Stimulated activated CD4-positive, alpha-beta T cell treated with anti-CD3 and anti-CD28 coated beads, Interleukin-2, amount 100 ng/mL, for 24 hours (primary cell): ENCODE measurements at places on chromosomes 1 and 21.

DNA sequence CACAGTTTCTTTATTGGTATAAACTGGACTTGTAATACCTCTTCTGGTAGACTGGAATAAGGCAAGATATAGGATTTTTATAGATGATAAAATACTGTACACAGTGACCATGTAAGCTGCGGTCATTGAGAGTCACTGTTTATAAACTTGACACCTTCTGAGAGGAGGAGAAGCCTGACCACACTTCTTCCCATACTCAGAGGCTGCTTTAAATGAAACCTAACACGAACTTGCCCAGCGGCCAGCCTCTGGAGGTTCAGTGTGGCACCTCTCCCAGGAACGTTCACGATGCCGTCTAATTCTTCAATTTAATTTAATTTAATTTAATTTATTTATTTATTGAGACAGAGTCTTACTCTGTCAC lies 22.5 kb downstream of the MTARC1 start:
- DNase-seq = no peak

- DNase-seq = no peak
These were observed 64.2 kb downstream of the TCP10L start for GRCh38 chr21:32520875-32521735.

DNA sequence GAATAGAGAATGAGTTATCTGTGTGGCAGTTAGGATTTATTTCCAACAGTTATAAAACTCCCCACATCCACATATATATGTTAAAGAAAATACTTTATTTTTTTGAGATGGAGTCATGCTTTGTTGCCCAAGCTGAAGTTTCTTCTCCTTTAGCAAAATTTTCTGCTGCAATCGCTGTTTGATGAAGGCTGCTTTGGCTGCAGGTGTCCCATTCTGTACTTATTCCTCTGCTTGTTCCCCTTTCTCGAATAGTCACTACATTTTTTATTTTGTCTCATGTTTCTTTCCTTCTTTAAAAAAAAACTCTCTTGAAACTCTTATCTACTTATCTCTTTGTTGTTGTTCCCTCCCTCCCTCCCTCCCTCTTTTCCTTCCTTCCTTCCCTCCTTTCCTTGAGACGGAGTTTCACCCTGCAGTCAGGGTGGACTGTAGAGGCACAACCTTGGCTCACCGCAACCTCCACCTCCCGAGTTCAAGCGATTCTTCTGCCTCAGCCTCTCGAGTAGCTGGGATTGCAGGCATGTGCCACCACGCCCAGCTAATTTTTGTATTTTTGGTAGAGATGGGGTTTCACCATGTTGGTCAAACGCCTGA lies 10.6 kb downstream of the OR2W3 start:
- DNase-seq = no peak

DNA sequence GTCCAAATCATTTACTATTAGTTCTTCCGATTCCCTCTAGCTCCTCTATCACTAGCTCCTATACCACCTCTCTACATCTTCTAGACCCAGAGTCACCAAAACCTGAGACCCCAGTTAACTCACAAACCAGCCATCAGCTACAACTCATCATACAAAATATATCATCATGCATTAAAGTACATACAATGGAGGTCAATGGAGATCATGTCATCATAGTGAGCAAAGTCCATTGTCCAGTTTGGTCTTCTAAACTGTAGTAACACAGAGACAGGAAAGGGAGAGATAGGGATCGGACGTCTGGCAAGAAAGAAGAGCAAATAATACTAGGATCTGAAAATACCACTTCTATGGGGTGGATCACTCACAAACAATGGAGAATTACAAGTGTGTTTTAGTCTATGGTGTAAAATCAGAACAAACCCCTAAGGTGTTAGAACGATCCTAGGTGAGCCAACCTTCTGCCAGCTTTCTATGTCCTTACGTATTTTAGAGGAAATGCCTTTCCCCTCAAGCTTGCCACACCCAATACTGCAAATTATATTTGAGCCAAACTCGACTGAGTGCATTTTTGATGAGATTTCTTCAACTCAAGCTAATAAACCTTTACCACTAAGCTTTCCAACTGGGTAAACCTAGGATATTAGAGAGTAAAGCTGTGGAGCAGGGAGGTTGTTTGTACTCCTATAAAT lies 3.9 kb downstream of the ADIPOR1 start:
- no peak for DNase-seq

DNA sequence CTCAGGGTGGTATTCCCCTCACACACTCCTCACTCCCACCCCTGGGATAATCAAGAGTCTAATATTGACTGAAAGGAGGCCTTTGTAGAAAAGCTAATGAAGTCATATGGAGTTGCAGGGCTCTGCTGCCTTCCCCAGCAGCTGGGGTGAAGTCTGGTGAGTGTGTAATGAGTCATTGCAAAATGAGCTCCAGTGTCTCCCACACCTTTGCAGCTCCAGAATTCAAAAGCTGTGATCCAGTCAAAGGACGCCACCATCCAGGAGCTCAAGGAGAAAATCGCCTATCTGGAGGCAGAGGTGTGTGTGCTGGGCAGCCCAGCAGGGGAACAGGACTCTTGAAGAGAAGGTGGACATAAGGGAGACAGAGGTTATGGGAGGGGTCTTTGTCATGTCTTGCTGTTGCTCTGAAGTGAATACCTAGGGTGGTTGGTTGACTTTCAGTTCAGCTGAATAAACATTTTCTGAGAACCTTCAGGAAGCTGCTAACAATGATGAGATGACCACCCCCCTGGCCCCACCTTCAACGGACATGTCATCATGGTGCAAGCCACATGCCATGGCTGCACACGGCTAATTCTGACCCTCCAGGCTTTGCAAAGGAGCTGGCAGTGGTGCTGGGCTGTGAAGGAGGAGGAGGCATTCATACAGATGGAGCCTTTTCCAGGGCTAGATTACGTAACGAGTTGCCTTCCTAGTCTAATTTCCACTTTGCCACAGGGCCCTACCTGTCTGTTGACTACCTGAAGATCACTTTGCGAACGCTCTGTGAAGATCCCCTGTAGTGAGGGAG lies 32.2 kb upstream of the SNX27 start:
- DNase-seq = no peak

DNA sequence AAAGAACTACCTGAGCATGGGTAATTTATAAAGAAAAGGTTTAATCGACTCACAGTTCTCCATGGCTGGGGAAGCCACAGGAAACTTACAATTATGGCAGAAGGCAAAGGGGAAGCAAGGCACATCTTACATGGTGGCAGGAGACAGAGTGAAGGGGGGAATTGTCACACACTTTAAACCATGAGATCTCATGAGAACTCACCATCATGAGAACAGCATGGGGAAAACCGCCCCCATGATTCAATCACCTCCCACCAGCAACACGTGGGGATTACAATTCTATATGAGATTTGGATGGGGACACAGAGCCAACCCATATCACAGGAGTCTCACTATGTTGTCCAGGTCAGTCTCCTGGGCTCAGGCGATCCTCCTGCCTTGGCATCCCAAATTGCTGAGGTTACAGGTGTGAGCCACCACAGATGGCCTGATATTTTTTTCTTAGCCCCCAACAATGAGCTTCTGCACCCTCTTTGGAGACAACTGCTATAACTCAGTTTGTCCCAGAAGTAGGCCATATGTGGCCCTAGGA lies 22.5 kb upstream of the MORC3 start:
- no peak for DNase-seq

- DNase-seq = no peak
These were observed 21.0 kb downstream of the B3GALT5 start for GRCh38 chr21:39633770-39634181.

DNA sequence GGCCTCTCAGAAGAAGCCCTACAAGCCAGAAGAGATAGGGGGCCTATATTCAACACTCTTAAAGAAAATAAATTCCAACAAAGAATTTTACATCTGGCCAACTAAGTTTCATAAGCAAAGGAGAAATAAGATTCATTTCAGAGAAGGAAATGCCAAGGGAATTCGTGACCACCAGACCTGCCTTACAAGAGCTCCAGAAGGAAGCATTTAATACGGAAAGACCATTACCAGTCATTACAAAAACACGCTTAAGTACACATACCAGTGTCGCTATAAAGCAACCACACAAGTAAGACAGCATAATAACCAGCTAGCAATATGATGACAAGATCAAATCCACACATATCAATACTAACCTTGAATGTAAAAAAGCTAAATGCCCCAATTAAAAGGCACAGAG lies 704.9 kb upstream of the CHRM3 start:
- no peak for DNase-seq

GRCh38 chr1:172148213-172148612 lies 272.3 kb upstream of the C1orf105 start:
- DNase-seq = no peak

GRCh38 chr1:89692601-89693521 lies 59.9 kb downstream of the LRRC8C start:
- DNase-seq = no peak

DNA sequence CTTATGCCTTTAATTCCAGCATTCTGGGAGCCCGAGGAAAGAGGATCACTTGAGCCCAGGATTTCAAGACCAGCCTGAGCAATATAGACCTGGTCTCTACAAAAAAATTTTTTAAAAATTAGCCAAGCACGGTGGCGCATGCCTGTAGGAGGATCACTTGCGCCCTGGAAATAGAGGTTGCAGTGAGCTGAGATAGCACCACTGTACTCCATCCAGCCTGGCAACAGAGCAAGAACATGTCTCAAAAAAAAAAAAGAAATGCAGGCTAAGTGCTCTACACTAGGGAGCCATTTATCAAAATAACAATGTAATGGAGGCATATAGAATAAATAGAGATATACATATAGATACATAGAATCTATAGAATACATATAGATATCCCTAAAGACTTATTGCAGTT lies 23.3 kb downstream of the CEPT1 start:
- no peak for DNase-seq

GRCh38 chr1:118986555-118987467 lies 1.3 kb downstream of the TBX15 start:
- no peak for DNase-seq

DNA sequence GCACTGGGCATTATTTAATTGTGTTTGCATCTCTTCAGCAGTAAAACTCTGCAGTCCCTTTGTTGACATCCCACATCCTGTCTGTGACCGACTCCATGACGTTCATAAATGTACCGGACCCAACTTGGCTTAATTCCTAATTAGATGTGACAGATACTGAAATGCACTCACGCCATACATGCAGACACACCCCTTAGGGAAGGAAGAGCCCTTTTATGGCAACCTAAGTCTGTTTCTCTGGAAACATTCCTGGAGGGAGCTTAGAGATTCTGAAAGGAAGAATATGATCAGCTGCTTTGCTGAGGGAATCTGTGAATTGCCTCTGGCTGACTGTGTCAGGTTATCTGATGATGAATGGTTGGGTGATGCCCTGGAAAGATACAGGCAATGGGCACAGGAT lies 33.4 kb downstream of the ADAMTS5 start:
- no peak for DNase-seq

DNA sequence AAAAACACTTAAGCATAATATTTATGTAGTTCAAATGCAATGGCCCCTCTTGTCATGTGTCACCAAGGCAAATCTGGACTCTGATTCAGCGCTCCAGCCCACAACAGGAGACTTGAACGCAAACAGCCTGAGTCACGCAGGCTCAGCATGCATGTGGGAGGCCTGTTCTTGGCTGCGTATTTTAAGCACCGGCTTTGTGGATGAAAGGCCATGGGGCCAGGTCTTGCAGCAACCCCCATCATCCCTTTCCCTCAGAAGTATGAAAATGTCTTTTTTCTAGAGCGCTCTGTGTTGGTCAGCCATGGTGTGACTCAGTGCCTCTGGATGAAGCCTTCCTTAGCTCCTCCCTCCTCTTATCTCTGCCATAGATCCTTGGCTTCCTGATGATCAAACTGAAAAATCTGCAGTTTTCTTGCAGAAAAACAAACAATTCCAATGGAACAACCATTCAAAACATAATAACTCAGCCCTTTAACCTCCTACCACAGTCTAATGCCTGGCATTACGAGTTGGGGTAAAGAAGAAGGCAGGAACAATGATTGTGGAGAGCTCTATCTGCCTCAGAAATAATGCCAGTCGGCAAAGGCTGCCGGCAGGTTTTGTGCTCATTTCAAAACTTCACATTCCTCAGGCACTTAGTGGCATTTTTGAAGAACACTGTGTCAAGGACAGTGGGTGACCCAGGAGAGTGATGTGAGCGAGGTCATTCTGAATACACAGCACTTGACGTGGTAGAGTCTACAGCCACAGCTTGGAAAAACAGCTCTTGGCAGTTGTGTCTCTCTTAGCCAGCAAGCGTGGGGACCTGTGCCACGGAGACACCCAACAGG lies 167.5 kb downstream of the CLIC6 start:
- peak; percentile 45 for DNase-seq

DNA sequence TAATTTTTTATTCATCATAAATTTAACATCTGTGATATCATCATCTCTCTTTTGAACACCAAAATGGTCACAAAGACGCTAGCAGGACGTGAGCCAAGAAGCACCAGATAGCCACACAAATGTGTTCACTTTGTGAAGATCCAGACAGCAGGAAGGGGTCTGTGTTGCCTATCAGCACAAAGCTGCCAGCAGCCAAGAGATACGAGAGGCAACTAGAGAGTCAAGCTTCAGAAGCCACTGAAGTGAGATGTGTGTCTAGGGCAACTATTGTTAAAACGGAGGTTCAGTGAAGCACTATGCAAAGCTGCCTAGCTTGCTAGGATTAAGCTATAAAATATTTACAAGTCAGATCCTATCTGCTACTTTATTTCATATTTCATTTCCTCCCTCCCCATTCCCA lies 45.3 kb downstream of the NDC1 start:
- no peak for DNase-seq

GRCh38 chr1:57530206-57530910 lies 106.5 kb upstream of the DAB1 start:
- DNase-seq = no peak

GRCh38 chr1:176471338-176472121 lies 8.6 kb downstream of the PAPPA2 start:
- no peak for DNase-seq

DNA sequence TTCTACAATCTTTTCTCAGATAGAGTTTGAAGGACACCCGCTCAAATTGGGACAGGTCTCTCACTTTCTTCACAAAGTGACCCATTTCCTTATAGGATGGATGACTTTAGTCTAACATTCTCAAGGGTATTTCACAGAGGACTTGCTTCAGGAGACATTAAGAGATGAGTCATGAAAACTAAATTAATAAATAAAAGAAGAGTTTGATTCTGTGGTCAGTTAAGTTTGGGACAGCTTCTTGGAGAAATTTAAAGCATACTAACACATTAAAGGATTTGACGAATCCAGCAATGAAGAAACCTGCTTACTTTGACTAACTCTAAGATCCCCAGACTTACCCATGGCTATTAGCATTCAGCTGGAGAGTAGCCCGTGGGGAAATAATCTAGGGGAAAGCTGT lies 95.6 kb upstream of the RAB3GAP2 start:
- no peak for DNase-seq
